Stimulated activated CD8-positive, alpha-beta memory T cell treated with anti-CD3 and anti-CD28 coated beads, Interleukin-2, amount 100 ng/mL, for 1 hour (primary cell): ENCODE measurements at places on chromosomes 11 and 22.
A peak's percentile ranks its signal among the peaks of the same experiment; 100 is the strongest.

- no peak for DNase-seq
Measured at GRCh38 chr22:20427945-20428417, 9.6 kb downstream of the SCARF2 start.

GRCh38 chr11:70324376-70325115 is 54.1 kb downstream of the PPFIA1 start:
- DNase-seq: no peak

DNA sequence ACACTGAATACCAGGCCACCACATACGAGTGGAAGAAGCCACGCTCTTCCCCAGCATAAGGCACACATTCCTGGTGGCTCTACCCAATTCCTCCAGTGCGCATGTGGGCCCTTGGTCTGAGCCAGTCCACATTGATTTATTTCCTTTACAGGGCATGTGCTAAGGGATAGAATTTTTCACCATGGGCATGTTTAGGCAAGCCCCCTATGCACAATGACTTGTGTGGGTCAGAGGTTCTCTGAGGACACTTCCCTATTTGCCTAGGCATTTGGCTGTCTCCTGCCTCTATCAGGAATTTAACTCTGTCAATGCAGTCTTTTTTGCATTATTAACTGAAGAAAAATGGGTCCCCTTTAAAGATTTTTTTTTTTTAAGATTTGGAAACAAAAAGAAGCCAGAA is 718.1 kb downstream of the NTM start:
- DNase-seq: no peak

DNA sequence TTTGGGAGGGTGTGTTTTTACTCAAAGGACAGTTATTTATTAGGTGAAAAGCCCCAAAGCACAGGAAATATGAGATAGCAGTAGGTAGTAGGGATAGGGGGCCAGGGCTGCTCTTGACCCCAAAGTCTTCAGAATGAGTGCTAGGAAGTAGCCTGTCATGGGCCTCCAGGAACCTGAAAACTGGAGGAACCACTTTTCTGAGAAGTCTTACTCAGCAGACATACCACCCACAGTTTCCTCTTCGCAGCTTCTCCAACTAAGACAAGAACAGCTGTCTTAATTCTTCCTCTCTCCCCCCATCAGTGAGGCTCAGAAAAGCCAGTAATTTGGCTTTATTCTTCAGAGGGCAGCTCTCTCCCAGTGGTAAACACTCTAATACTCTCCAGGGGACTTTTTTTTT is 84.0 kb upstream of the CTSC start:
- DNase-seq: no peak

GRCh38 chr11:33970984-33971466 is 79.1 kb upstream of the LMO2 start:
- DNase-seq: no peak

GRCh38 chr11:76856106-76856505 is 4.6 kb upstream of the ACER3 start:
- no peak for DNase-seq

GRCh38 chr11:64835616-64836447 is 8.6 kb downstream of the CDC42BPG start:
- DNase-seq: no peak

- DNase-seq: no peak
Measured at GRCh38 chr11:71485063-71485399, 32.0 kb downstream of the NADSYN1 start.

DNA sequence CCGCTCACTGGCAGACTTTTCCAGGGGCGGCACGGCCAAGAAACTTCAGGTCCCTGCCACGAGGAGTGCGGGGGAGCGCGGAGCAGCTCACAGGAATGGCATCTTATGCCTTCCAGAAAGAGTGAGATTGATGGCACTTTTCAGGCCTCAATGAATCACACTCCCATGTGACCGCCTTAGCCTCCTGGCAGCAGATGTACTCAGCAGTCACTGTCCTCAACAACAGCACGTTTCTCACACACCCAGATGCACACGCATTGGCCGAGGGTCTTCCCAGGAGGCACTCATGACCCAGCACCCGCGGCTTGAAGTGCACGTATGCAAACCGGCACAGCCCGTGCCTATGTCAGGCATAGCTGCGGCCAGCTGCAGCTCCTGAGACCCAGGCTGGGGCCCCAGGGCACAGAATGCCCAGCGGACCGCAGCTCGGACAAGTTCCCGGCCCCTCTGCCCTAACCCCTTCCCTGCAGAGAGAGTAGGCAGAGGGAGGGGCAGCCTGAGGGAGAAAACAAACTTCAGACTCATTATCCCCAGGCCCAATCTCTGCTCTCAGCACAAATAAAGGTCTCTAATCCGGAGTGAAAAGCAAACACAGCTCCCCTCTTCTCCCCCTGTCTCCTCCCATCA is 48.3 kb downstream of the RPUSD4 start:
- DNase-seq: no peak

GRCh38 chr11:32118025-32118974 is 27.4 kb downstream of the RCN1 start:
- no peak for DNase-seq

DNA sequence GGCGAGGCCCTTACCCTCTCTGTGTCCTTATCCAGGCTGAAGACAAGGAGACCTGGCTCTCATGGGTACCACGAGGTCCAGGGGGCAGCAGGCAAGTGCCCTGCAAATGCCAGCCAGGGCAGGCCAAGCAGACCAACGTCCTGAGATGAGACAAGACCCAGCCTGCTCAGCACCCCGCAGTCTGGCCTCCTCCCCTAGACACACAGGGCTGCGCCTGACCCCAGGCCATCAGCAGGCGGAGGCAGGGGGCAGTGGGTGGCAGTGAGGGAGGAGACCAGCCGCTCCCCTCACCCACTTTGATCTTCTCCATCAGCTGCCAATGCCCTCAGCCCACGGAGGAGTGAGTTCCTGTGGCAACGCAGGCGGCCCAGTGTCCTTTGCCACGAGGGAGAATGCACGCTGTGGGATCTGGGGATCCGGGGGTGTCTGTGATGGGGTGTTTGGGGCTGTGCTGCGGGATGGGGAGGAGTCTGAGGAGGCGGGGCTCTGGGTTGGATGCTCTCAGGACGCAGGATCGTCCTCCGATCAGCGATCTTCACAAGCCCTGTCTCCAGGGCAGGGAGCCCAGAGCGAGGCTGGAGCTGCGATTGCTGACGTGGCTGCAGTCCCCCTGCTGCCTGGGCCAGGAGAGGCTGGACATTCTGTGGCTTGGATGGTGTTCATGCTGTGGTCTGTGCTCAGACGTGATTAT is 30.5 kb upstream of the PPARA start:
- DNase-seq: no peak

GRCh38 chr11:68447015-68447801 is 13.3 kb upstream of the PPP6R3 start:
- DNase-seq: peak; percentile 44

DNA sequence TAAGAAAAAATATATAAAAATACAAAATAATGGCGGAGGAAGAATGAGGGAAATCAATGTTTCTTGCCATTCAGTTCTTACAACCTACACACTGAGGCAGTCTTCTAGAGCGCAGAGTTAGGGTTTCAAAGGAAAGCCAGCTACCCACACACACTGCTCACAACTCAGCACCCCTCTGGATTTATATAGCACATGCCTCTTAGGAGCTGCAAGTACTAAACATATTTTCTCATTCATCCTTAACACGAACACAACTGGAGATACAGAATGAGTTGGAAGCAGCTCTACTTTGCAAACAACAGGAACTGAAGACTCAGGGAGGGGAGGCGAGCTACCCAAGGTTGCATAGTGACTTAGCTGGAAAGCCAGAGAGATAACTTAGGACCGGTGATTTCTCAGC is 293.8 kb downstream of the CTTN start:
- DNase-seq: no peak

GRCh38 chr11:128525411-128526243 is 61.7 kb downstream of the ETS1 start:
- no peak for DNase-seq

DNA sequence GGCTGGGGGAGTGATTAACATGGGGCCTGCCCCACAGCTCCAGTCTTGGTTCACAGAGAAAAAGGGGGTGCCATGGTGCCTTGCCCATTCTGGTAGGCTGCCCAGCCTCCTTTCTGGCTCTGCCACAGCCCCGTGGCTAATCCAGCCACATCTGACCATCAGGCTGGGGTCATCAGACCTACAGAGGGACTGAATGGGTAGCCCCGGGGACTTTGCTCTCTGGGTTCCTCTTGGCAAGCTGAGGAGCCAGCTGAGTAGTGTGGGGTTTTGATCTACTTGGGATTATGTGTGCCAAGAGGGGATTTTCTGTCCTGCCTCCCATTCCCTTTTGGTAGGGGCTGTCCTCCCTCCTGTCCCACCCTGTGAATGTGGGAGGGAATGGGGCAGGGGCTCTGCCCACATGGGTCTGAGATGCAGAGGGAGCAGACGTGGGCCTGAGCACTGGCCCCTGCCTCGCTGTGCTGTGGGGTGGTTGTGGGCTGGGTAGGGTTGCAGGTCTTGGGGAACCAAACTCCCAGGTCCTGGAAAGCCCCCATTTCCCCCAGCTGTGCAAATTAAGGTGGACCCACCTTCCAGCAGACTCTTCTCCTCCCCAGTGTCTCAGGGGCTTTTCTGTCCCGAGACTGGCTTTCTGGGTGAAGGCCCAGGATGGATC is 32.0 kb downstream of the CD82 start:
- DNase-seq: no peak

- peak; percentile 14 for DNase-seq
Measured at GRCh38 chr11:44775366-44775984, 48.7 kb downstream of the TSPAN18 start.

GRCh38 chr11:127056338-127056971 is 55.9 kb upstream of the KIRREL3 start:
- DNase-seq: no peak

GRCh38 chr11:12600829-12601228 is 73.4 kb upstream of the TEAD1 start:
- no peak for DNase-seq

GRCh38 chr11:102225689-102226568 is 91.4 kb upstream of the BIRC3 start:
- no peak for DNase-seq

DNA sequence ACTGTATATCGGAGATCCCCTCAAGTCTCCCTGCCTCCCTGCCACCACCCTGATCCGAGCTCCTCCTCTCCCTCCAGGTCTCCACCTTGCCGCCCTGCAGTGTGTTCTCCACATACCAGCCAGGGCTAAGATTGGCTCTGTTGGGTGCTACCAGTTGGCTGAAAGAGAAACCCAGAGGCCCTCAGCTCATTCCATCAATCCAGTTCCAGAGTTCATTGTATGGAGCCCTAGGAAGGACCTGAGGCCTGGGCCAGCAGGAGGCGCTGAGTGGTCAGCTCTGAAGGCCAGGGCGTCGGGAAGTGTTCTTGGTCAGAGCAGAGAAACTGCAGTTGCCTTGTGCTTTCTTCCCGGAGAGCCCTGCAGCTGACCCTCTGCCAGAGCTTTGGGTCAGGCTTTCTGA is 2.2 kb upstream of the TOP3B start:
- DNase-seq: no peak

DNA sequence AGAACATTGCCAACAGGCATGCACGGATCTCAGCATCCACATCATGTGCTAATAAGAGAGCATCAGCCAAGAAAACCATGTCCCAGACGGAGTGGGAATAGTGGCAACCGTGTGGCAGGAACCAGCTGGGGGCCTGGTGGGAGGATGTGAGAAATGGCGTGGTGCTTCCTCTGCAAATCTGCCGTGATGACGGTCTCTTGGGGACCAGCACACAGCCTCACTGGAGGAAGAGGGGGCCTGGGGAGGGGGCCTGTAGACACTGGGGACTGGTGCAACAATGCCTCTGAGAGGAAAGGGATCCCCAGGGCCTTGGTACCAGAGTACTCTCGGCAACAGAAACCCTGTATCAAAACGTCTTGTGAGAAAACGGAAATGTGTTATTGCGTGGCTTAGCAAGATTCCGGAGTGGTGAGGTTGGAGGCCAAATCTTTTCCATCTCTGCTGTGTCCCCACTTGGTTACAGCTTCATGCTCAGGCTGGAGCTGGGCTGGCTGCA is 154.3 kb upstream of the TBCEL start:
- no peak for DNase-seq

DNA sequence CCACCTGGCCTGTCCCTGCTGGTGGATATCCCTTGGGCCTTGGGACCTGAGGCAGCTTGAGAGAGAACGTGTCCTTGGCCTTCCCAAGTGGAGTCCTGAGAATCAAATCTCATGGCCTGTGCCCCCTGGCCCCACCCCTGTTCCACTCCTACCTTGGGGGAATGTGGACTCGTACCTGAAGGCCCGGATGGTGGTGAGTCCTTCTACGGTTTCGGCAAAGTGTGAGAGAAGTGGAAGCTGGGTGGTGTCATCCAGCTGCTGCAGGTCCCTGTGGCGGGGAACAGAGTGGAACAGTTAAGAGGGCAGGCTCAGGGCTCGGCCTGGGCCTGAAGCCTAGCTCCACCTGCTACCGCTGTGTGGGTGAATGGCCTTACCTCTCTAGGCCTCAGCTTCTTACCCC is 14.0 kb upstream of the KCNJ11 start:
- DNase-seq: no peak

- DNase-seq: no peak
Measured at GRCh38 chr11:30346068-30346688, 23.3 kb downstream of the ARL14EP start.

DNA sequence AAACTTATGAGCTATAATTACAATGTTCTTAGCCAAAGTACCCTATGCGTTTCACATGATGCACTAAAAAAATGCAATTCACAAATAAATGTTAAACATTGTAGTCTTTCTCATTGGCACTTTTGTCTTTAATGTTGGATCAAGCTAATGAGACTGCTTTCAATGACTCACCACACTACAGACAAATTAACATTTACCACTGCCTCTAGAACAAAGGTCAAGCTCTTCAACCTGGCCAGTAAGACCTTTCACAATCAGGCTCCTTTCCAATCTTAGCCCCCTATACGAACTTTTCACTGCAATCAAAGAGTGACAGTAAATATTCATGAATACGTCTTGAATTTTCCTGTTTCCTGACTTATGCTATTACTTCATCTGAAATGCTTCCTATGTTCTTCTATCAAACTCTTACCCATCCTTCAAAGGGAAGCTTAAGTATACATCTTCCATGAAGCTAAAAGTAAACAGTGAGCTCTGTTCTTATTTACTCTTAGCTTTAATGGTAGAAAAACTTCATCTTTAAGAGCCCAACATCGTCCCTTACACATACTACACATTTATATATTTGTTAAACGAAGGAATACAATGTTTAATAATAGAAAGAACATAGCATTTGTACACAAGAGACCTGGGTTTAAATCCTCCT is 326.6 kb upstream of the PITPNB start:
- DNase-seq: no peak

DNA sequence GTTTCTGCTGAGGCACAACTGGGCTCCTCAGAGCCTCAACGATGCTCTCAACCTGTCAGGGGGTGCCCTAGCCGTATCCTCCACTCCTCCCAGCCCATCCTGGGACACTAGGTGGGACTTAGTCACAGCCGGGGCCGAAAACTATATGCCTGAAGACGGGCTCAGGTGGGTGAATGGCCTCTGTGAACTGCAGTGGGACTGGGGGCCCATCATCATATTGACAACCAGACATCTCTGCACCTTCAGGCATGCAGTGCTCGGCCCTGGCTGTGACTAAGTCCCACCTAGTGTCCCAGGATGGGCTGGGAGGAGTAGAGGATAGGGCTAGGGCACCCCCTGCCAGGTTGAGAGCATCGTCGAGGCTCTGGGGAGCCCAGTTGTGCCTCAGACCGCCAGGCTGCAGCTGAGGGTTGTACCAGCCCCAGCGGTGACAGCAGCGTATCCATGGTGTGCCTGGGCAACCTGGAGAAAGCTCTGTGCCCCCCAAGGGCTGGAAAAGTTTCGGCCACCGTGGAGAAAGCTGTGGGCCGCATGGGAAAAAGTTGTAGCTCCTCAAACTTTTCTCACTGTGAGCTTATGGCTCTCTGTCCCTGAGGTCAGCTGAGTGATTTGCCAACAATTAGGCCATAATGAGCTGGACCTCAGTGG is 88.9 kb downstream of the RRM1 start:
- DNase-seq: no peak

GRCh38 chr22:47674600-47674999 is 912.1 kb downstream of the TBC1D22A start:
- no peak for DNase-seq
